A549 treated with GW870086 at 1 μM for 4 hours (cell line): ENCODE measurements at places on chromosomes 7 and 10. TPM values are rescaled to one million over a fixed set of nuclear protein-coding genes. Genes with fewer than 3 reads are reported as not detected.

PPP1R9A gene
- total RNA-seq, result 2.1 to 4.0 TPM (median 3.8 TPM) in 5 replicates

TSPAN33 gene
- total RNA-seq, result 4.6 to 6.8 TPM (median 6.5 TPM) in 5 replicates

PDE1C gene
- 2.5 to 3.8 TPM (median 3.3 TPM) in 5 replicates for total RNA-seq

RNF32 gene
- 1.2 to 2.0 TPM (median 1.6 TPM) in 5 replicates for total RNA-seq

ANXA8 gene
- total RNA-seq, result 30.3 to 42.6 TPM (median 35.9 TPM) in 5 replicates
